HL-60 (cell line): ENCODE measurements at places on chromosomes 5 and 9.
A peak's percentile ranks its signal among the peaks of the same experiment; 100 is the strongest.

DNA sequence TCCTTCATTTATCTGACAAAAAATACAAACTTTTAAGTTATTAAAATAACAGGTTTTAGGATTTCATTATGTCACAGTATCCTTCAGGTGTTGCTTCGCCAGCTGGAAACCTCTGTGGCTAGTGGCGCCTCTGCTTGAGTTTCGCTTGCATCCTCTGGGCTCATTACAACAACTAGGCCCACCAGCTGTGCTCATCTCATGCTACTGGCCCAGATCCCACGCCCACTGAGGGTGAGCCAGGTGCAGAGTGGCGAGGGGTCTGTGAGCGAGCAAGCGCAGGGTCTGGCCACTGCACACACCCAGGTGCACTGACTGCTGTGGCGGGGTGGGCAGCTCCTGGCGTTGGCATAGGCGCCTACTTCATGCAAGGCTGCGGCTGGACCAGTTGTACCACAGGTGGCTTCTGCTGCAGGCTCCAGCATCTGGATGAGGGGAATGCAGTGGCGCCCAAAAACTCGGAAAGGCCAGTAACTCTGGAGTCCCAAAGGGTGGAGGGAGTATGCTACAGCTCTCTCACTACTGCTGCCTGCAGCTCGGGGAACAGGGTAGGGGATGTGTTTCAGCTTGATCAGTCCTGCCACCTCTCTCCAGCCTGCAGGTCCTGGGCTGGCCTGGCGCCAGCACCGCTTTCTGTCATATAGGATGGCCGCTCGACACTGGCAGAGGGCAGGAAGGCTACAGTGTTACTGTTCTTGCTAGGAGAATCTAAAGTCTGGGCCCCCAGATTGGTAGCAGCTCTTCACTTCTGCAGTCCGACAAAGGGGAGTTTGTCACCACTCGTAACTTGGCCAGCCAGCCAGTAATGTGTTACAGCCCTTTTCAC is 452.1 kb downstream of the TUSC1 start:
- no peak for DNase-seq

DNA sequence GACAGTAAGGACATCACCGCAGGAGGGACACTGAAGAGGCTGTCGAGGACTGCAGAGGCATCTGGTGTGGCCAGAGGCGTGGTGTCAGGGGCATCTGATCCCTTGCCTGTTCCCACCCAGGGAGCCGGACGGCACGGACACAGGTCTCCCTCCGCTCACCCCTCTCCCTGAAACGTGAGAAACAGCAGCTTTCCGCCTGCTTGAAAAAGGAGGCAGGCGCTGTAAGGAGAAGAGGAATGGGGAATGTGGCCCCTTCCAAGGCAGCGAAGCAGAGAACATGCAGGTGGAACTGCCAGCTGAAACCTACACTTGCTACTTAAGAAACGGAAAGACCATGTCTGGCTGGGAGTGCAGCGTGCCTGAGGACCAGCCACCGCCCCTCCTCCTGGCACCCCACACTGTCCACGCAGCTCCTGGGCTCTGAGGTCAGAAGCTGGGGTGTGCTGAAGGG is 176.2 kb downstream of the GAPVD1 start:
- no peak for DNase-seq

DNA sequence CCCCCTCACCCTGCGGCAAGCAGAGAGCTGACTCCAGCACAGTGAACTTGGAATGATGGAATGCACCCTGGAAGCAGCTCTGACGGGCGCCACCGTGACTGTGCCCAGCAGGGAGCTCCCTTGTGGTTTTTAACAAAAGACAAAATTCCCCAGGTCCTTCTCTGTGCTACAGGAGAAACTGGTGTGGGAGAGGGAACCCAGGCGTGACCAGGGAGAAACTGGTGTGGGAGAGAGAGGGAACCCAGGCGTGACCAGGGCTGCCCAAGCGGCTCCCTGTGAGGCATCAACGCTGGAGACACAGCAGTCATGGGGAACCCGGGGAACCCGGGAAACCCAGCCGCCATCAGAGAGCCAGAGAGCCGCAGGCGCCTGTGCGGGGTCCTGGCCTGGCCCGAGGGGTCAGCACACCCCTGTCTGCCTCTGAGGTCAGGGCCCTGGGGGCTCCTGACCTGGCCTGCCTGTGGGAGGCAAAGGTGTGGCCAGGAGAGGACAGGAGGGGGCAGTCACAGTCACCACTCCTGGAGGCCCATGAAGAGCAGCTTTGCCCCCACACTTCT is 3.1 kb upstream of the AHRR start:
- no peak for DNase-seq

DNA sequence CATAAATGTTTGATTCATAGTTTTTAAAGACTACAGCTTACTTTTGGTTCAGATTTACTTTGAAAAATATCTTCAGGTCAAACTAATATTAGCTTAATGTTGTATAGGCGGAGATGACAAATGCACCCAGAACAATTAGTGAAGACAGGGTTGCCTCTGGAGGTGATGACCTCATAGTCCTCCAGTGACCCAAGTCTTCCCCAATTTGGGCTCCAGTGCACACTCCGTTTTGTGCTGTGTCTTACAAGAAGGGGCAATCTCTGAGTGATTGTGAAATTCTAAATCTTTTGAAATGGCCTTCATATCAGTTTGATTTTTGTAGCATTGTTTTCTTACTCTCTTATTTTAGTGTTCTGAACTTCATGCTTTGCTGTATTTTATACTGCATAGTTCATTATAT is 57.6 kb downstream of the DENND4C start:
- no peak for DNase-seq

GRCh38 chr5:78008356-78008967 is 232.3 kb upstream of the TBCA start:
- peak; percentile 1 for DNase-seq

DNA sequence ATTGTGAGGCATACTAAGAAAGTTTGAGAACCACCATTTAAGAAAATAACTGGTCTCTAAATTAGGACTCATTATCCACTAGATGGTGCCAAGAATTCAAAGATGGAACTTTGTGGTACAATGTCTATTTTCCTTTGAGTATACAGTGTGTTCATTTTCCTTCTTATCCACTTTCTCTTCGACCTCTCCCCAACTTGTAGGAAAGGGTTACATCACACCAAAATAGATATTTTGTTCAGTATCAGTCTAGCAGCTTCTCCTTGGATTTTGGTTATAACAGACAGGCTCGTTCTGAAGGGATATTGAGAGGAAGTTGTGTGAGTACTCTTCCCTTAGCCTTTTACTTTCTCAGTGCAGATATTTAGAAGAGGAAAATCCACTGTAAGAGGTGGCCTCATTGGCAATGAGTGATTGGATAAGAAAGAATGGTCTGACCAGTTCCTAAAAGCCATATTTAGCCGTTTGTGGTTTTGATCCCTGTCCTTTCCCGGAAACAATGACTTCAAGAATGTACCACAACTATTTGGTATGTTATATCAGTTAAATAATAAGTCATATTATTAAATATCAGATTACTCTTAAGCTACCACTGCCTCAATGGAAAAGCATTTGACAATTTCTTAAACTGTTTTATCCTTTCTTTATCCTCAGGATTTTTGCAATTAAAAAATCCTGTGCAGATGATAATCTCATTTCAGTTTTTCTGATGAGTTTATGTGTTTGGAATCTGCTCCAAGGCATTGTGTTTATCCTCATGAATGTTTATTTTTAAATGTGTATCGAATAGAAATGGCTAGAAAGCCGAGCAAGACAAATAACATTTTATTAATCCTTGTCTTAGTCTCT is 69.0 kb upstream of the GRAMD2B start:
- no peak for DNase-seq

DNA sequence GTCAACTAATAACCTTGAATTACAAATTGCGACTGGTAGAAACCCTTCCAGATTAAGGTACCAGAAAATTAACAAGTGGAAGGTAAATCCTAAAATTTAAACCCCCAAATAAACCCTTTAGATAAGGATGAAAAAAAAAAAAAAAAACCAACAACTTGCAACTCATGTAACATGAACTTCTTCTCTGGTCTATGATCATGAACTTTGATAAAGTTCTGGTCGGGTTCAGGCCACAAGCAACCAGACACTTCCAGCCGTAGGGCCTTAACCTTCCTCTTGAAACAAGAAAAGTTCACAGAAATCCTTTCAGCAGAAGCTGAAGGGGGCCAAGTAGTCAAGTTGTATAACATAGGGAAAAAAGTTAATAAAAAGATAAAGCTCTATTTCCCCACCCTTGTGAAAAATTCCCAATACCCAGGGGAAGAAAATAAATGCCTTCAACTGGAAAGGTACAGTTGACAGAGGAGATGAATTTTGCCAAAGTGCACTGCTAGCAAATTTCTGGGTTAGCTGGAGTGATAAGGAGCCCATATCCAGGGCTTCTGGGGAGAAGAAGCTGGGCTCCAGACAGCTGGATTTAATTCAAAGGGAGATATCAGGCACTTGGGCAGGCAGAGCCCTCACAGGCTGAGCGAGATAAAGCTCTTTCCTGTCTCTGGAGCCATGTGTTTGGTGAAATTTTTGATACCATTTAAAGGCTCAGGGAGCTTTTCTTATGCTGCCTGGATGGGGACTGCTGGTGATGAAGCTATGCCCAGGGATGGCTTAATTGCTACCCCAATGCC is 234.2 kb upstream of the PANK3 start:
- no peak for DNase-seq

DNA sequence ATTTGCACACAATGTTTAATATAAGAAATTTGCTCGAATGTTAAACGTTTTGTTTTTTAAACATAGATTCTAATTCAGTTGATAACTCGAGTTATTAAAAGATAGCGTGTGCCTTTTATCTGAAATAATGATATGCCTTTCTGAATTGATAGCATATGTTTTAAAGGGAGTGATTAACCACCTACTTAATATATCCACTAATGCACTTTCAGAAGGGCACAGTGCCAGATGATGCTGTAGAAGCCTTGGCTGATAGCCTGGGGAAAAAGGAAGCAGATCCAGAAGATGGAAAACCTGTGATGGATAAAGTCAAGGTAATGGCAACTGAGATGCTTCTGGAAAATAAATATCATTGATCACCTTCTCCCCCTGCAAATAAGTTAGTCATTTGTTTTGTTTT is 53.9 kb downstream of the ERAP1 start:
- no peak for DNase-seq

GRCh38 chr5:119396030-119396664 is 40.3 kb downstream of the TNFAIP8 start:
- DNase-seq = no peak

GRCh38 chr5:76983468-76983867 is 30.6 kb downstream of the CRHBP start:
- no peak for DNase-seq

DNA sequence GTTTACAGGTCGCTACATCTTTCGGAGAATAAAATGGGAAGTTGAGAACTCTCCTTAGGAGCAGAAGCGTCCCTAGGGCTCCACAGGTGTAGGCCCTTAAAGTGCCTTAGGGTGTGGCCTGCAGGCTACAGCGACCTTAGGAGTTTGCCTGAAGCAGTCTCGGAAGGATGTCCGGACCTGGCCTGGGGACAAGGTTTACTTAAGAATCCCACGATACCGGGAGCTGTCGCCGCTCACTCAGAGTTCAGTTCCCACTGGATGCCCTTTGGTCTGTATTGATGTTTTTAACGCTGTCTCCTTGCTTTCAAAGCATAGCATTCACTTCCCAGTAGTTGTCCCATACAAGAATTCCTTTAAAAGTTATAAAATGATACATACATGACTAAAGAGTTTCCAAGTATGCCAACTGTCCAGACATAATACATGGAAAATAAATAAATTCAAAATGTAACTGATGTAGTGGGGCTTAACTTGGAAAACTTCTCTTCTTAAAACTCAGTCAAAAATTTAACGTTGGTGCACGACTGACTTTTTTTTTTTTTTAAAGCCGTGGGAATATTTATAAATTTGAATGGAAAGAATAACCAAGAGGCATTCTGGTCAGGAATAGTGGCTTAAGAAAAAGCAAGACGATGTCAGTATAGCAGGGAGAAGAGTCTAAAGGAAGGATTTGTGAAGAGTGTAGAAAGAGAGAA is 848 bp downstream of the RAD50 start:
- DNase-seq = peak; percentile 32

DNA sequence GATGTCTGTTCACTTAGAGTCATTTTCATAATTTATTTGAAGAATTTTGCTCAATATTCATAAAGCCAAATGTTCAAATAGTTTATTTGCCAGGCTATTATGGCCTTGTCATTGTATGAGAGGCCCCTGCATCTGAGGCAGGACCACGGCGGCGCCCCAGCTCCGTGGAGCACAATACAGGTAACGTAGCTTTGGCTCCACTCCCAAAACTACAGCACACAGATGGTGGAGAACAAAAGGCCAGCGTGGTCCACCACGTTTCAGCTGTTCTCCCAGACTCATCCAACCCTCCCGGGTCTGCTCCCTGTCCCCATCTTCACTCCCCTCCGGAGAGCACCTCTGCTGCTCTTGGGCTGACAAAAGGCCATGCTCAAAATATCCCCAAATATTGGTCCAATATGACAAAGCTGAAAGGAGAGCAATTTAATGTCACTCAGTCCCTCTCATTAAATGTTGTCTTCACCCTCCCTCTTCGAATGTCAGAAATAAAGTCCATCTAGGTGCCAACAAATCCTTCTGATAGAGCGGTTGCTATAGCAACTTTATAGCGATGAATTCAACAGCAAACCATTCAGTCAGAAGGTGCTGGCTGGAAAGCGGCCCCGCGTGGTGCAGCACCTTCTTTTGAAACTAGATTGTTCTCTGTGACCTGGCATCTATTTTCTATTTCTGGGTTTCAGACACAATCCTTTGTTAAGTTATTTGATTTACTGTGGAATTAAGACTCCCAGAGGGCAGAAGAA is 504.3 kb downstream of the ARHGEF28 start:
- no peak for DNase-seq

- DNase-seq = no peak
Measured at GRCh38 chr5:93675460-93676450, 65.6 kb downstream of the POU5F2 start.

- DNase-seq = no peak
Measured at GRCh38 chr9:37917313-37917731, 13.4 kb upstream of the SLC25A51 start.

GRCh38 chr5:179905161-179905560 is 2.5 kb downstream of the TBC1D9B start:
- DNase-seq = no peak

DNA sequence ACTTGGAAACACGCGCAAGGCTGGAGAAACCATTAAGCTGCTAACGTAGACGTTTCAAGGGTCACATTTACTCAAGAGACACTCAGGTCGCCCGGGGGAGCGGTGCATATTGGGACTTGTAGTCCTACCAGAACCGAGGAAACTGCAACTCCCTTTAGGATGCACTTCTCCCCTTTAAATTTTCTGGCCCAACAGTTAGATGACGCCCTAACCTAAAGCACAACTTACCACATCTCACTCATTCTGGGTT is 384 bp upstream of the DMXL1 start:
- DNase-seq = no peak

DNA sequence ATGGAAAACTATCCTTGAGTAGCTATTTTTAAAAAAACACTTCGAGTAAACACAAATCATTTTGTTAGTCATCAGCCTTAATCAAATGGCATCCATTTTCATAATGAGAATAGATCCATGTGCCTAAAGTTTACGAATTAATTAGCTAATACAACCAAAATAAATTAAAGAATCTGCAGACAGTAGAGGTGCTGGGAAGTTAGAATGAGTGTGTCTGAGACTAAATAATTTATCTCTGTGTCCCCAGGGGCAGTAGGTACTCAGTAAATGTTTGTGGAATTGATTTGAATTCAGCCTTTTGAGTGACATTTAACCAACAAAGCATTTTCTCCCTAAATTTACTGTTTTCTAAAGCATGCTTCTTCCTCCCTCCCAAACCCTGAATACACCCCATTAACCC is 18.6 kb downstream of the TNFSF15 start:
- no peak for DNase-seq

- no peak for DNase-seq
Measured at GRCh38 chr9:110707419-110707818, 38.8 kb downstream of the MUSK start.
